ENCODE measurements at places on chromosomes 11 and 22.

DNA sequence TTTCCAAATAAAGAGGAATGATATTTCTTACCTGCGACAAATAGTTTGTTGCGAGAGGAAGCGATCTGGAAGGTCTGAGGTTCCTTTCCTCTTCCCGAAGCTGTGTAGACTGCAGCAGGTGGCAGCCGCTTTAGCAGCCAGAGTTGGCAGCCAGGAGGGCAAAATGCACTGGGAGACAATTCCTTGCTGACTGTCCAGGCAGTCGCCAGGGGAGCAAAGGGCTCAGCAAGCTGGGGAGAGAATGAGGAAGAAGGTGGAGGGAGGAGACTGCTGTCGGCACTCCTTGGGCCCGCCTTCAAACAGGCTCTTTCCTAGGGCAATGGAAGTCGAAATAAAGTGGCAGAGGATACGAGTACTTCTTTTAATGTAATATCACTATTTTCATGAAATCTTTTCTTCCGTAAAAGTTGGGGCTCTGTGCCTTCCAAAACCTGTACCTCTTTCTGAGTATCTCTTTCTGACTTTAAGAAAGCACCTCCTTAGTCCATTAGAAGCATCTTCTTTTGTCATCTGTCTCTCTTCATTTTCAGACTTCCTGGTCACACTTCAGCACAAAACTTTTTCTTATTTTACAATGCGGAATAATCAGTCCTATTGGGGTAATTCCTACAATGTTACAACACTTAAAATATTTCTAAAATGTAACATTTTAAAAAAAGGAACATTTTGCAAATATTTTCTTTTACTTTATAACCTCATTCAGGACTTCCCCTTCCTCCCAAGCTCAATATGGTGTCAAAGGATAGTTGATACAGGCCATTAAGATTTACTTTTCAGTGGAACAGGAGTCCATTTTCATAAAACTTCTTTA, at the start of gene IL18:
TSS of gene IL18 (minus strand) at position 220 of the 811 bp plus-strand sequence. CDS start 9,041 bp downstream, outside the sequence.
- DNase-seq: no peak

DNA sequence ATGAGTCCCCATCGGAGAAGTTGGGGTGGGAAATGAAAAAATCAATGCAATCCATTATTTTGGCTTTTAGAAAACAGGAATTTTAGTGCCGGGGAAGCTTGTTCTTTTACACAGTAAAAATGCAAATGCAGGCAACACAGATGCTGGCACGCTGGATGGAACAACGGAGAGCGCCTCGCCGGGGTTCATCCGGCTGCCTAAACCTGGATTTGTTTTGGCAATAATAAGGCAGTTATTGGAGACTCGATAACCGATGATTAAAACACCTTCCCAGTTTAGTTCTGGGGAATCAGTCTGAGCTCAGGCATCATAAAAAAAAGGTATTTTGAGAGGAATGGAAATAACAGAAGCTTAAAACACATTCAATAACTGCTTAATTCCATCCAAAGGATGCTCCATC, 2.9 kb downstream of the DSCAML1 start:
- no peak for DNase-seq

DNA sequence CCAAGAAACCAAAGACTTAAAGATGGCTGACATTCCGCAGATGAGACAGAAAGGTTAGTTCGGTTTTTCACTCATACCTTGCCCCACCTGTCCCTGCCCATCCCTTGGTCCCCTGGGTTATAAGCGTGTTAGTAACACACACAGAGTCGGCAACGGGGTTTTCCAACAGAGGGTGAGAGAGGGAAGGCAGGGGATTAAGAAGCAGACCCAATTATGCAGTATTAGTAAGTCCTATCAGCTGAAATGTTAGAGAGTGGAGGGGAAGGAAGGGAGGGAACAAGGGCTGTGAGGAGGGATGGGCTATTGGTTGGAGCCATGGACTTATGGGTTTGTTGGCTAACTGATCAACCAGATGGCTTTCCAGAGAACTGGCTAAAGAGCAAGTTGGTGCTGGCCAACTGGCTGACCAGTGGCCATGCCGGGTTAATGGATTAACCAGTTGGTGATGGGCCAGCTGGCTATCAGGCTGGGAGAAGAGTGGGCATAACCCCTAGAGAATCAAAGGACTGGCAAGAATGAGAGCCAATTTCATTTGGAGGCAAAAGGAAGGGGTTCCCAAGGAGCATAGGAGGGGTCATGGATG, 45.5 kb downstream of the NRXN2 start:
- no peak for DNase-seq

DNA sequence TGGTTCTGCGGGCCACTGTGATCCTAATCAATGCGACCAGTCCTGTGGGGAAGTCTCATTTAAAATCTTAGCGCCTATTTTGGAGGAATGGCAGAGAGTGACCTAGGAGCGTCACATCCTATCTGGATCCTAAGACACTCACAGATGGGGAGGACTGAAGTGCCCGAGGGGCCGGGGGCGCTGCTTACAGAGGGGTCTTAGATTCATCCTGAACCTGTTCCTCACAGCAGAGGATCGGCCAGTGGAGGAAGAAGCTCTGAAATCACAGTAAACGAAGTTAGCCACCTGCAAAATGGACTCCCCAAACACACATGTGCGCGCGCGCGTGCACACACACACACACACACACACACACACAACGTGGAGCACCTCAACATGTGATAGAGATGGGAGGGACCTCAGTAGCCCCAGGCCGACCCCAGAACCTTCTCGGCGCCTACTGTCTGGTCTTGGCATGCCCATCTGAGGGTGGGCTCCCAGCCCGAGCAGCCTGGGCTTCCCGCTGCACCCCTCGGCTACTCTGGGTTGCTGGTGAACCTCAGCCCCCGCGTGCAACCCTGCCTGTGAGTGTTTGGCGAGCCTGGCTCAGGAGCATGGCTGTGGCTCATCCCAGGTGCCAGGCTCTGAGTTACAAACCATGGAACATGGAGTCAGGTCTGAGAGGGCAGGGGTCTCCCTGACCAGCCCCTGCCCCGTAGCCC, 613.3 kb downstream of the TBC1D22A start:
- DNase-seq: no peak

GRCh38 chr11:83031127-83031526, 40.6 kb downstream of the RAB30 start:
- no peak for DNase-seq
